Activated CD4-positive, CD25-positive, alpha-beta regulatory T cell treated with anti-CD3 and anti-CD28 coated beads, Interleukin-2, amount 50 U/mL, for 24 hours (primary cell): ENCODE measurements at places on chromosomes 3 and 15.

DNA sequence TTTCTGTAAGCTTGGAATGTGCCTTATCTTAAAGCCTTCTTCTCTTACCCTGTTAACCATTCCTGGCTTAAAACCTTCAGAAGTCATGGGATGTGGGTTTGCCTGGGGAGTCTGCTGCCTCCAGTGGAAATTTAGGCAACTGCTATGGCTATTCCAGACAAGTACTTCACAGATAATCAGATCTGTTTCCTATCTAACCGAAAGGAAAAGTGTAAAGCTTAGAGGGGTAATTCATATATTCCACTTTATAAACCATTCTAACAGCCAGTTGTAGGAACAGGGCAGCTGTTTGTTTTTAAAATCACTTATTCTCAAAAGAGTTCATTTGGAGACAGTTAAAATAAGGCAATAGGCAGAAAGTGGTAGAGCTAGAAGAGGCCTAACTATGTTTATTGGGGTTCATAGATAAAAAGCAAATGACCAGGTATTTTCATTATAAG lies 219.9 kb downstream of the TCF12 start:
- no peak for ATAC-seq

DNA sequence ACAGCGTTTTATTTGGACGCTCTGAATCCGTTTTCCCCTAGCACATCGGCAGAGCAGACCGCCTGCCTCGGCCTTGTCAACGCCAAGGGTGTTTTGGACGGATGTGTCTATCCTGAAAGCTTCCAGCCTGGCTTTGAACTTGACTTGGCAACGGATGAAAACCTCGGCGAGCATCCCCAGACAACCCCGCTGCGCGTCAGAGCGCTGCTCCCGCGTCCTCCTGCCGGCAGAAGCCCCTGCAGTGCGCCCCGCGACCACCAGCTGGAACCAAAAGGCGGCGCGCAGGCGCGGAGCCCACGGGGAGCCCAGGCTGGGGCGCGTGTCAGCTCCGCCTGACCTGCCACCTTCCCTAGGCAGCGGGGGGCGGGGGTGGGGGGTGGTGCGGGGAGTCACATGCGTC lies 26.2 kb upstream of the ARL8B start:
- ATAC-seq: no peak

- ATAC-seq: no peak
Measured at GRCh38 chr3:11949351-11949750, 54.8 kb upstream of the SYN2 start.

GRCh38 chr3:107870943-107871638 lies 219.7 kb downstream of the CD47 start:
- ATAC-seq: peak; percentile 44

DNA sequence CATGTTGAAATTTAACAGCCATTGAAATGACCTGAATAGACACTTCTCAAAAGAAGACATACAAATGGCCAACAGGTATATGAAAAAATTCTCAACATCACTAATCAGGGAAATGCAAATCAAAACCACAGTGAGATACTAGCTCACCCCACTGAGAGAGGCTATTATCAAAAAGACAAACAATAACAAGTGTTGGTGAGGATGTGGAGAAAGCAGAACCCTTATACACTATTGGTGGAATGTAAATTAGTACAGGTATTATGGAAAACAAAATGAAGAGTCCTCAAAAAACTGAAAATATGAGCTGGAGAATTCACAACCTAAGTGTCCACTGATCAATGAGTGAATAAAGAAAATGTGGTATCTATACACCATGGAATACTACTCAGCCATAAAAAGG lies 21.5 kb downstream of the THOC7 start:
- no peak for ATAC-seq

GRCh38 chr15:52183562-52184173 lies 7.5 kb downstream of the GNB5 start:
- ATAC-seq: no peak

GRCh38 chr3:71503525-71504249 lies 79.8 kb downstream of the FOXP1 start:
- peak; percentile 48 for ATAC-seq

DNA sequence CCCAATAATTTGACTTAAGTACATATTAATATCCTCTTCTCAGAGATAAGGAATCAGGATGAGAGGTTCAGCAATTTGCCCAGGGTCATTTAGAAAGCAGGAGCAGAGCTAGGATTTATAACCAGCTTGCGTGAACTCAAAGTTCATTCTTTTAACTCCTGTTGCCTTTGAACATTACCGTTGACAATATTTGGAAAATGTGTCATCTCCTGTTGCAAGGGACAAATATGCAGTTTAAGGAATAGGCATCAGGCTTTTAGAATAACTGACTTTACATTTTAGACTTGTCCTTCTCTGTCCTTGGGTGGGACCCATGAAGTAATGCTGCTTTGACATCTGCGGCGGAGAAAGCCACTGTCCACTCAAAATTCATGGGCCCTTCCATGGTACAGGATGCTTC lies 252.2 kb upstream of the RGMA start:
- ATAC-seq: no peak

DNA sequence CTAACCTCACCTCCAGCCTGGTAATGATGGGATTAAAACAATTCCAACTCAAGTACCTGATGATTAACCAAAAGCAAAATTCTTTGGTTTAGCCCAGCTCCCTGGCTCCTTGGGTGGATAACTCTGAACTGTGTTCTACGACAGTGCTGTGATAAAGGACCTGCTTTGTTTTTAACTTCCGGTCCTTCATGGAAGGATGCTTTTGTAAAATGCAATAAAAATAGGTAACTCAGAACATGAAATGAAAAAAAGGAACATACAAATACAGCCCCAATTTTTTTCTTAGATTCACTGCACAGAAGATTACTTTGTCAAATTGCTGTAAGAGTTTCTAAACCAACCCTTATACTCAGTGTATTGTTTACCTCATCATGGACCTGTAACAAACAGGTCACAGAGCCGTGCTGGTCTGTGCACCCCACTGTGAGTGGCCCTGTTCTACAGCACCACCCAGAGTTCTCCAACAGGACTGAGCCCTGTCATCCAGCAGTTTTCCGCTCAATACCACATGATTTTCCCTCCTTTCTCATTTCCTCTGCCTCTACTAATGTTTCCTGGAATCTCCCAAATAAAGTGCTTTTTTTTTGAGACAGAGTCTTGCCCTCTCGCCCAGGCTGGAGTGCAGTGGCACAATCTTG lies 4.9 kb upstream of the PCYT1A start:
- ATAC-seq: no peak

DNA sequence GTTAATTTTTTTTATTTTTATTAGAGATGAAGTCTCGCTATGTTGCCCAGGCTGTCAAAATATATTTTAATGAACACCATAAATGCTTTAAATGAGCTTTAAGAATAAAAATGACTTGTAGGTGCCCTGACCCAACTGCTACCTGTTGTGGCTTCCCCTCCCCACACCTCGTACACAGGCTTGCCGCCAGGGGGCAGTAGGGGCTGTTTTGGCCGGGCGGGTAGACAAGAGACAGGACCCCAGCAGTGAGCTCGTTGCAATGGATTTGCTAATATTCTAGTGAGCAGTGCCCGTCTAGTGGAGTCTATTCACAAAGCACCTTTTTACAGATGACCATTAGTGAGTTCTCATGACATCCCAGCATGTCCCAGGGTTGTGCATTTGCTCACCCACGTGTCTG lies 418.1 kb downstream of the OCA2 start:
- no peak for ATAC-seq
